Esophagus mucosa (tissue), 1 donor: ENCODE measurements at places on chromosomes 13 and 19.
A peak's percentile ranks its signal among the peaks of the same experiment; 100 is the strongest.

DNA sequence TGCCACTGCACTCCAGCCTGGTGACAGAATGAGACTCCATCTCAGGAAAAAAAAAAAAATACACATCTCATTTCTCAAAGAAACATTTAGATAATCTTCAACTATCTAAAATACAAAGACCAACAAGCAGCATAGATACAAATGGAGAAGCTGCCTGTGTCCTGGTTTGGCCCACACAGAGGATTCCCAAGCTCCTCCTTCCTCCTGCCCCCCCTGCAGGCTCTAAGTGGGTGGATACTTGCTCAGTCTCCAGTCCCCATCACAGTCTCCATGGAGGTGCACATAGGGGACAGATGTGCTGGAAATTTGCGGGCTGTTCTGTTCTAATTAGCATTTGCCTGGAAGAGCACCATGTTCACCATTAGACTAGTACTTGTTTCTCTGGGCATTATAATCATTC, 59.9 kb downstream of the ABCC4 start:
- ATAC-seq = no peak

DNA sequence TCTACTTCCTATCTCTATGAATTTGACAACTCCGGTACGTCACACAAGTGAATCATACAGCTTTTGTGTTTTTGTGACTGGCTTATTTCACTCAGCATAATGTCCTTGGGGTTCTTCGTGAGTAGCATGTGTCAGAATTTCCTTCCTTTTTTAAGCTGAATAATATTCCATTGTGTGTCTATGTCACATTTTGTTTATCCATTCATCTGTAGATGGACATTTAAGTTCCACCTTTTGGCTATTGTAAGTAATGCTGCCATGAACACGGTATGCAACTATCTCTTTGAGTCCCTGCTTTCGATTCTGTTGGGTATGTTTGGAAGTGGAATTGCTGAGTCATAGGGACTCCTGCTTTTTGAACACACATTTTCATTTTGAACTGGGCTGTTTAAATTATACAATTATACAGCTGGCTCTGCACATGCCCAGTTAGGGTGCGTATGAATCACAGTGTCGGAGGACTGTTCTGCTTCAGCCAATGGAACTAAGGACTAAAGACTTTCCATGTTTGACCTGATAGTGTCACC, 43.0 kb upstream of the C13orf42 start:
- ATAC-seq = peak; percentile 41

GRCh38 chr19:1259876-1260748, 9.0 kb upstream of the CIRBP start:
- ATAC-seq = peak; percentile 23

DNA sequence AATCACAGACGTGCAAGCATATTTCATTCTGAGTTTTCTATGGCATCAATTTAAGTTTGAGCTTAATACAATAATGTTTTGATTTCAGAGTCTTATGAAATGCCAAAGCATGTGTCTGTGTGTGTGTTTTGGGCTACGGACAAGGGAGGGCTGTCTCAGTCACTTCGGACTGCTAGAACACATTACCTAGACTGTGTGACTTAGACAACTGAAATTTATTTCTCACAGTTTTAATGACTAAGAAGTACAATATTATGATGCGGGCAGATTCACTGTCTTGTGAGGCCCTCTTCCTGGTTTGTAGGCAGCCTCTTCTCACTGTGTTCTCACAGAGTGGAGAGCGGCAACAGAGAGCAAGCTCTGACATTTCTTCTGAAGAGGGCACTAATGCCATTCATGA, 1202.0 kb downstream of the EFNB2 start:
- no peak for ATAC-seq

GRCh38 chr13:34001389-34001788, 183.4 kb downstream of the RFC3 start:
- no peak for ATAC-seq
